ENCODE measurements at places on chromosomes 4 and X.
A peak's percentile ranks its signal among the peaks of the same experiment; 100 is the strongest.

GRCh38 chrX:130120321-130120731 is 10.0 kb upstream of the ELF4 start:
- DNase-seq: no peak

- no peak for DNase-seq
Measured at GRCh38 chr4:84433633-84434222, 65.4 kb downstream of the NKX6-1 start.

DNA sequence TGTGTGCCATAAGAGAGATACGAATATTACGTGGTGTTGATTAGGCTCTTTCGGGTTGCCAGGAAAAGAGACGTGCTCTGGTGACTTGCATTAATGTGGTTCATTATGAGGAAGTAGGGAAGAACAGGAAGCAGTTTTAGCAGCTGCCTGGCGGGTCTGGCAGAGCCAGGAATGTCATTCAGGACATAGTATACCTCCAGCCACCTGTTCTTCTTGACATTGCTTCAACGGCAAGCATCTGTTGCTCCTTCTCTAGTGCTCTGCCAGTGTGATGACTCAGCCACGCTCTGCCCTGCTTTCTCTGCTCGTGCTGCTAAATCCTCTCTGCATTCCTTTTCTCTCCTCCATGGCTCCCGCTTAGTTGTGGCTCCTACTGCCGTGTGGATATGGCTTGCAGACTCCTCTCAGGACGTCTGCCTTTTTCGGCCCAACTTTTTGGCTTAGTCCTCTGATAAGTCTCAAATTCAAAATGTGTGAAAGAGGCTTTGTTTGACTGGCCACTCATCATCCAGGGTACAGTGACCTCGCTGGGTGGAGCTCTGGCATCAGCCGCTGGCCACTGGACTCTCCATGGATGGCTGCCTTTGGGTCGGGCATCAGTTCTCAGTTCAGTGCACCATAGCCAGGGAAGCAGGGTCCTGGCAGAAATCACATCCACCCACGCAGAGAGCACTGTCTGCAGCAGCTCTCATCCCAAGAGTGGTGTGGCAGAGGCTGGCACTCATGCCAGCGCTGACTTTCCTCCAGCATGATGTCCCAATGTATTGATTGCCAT is 89.3 kb upstream of the KLF3 start:
- no peak for DNase-seq

GRCh38 chr4:123236606-123237005 is 160.0 kb upstream of the SPRY1 start:
- no peak for DNase-seq

GRCh38 chr4:184826691-184827270 is 1.0 kb upstream of the ACSL1 start:
- DNase-seq: no peak

DNA sequence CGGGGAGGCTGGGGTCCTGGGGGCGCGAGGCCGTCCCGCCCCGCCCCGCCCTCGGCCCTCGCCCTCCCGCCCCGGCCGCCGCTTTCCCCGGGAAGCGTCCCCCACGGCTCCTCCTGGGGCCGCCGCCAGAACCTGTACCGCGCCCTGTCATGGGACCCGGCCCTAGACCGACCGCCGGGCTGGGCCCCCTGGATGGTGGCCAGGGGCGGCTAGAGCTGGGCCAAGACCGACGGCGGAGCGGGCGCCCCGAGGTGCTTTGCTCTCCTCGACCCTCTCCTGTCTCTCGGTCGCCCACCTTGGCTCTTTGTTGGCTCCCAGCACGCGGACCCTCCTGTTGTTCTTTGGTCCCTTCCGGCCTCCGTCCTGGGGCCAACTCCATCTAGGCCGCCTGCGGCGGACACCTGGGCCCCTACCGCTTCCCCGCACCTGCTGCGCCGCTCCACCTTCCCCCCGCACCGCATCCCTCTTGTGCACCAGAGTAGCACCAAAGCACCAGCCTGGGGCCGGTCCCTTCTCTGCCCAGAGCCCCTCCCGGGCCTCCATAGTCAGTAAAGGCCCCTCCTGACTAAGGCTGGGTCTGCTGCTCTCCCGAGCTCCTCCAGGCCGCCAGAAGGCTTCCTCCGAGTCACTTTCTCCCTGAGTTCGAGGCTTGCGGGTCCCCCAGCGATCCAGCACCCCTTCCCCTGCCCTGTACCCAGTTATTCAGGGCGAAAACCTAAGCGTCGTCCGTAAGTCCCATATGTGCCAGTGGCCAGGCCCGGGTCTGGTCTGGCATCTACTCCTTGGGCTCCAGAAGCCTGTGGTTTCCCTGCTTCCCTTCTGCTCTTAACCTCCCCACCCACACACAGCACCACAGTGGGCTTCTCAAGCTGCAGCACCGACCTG is 587 bp downstream of the TACC3 start:
- no peak for DNase-seq

- peak; percentile 24 for DNase-seq
Measured at GRCh38 chr4:80361329-80361900, 25.9 kb downstream of the CFAP299 start.

DNA sequence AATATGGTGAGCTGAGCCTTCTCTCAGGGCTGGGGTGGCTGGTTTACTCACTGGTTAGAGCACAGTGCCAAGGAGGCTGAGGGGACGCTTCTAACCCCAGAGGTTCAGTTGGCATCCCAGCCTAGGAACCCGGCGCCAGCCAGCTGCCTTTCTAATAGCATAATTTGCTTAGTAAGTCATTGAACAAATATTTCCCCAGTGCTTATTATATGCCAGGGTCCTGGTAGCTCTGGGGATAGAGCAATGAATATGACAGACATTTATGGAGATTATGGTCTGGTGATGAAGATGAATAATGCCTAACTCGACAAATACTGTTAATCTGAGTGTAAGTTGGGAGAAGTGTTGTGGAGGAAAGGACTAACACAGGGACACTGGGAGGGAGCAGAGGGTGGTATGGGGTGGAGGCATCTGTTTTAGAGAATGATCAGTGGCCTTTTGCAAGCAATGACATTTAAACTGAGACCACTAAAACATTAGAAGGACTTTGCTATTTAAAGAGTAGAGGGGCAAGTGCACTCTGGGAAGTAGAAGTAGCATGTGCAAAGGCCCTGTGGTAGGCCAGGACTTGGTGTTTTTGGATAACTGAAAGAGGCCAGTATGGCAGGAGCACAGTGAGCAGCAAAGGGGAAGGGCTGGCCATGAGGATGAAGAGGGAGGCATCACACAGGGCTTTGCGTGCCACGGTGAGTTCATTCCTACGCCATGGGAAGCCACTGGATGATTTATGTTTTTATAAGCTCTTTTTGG is 71.9 kb downstream of the ATG4A start:
- no peak for DNase-seq

DNA sequence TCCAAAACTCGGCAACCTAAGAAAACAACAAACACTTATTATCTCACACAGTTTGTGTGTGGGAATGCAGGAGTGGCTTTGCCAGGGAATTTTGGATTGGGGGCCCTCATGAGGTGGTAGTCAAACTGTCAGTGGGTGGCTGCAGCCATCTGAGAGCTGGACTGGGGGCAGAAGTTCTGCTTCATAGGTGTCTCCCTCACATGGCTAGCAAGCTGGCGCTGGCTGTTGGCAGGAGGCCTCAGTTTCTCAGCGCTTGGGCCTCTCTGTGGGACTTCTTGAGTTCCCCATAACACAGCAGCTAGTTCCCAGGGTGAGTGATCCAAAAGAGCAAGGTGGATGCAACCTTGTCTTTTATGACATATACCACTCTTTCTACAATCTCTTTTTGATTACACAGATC is 26.0 kb upstream of the RASL11B start:
- DNase-seq: no peak
